ENCODE measurements at places on chromosomes 5 and 9.

DNA sequence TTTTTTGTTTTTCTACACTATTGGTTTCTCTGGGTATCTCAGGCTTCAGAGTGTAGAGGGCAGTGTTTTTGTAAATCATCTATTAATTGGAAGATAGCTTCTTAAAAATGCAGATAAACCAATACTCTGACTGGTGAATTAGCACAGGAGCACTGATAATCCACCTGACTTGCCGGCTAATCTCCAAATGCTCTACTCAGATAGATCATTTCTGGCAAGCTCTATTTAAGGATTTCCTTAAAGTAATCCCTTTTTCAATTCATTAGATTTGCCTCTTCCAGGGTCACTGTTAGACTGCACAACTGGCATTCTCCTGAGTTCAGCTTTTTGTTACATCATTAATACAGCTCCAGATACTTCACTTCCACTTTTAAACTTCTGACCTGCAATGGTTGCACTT is 1390.3 kb upstream of the NUDT12 start:
- DNase-seq, result no peak

DNA sequence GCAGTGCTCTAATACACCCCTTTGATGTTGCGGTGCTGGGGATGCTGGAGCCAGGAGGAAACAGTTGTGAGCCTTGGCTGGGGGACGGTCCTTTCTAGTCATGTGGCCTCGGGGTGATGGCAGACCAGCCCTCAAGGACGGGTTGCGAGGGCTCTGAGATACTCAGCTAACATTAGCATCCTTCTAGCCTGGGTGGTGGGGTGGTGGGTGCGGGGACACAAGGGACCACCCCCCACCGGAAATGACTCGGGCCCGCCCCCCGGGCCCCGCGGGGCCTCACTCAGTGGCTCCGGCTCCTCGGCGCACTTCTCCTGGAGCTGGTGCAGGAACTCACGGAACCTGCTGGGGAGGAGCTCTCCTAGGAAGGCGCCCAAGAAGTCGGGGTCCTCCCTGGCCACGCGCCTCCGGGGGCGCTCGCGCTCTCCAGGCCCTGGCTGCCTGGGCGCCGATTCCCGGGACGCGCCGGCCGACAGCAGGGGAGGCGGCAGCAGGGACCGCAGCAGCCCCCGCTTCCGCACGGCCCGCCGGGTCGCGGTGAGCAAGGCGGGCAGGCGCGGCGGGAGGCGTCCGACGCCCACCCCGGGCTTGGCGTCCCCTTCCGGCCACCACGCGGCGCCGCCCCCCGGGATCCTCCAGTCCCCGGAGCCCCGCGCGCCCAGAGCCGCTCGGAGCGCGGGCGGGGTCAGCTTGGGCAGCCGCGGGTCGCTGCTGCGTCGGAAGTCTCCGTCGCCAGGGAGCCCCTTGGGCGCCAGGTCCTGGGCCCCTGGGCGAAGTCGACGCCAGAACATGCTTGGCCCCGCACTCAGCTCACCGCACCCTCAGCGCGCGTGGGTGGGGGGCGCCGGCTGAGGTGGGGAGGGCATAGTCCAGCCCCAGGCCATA is 873 bp downstream of the C9orf50 start:
- DNase-seq, result no peak

DNA sequence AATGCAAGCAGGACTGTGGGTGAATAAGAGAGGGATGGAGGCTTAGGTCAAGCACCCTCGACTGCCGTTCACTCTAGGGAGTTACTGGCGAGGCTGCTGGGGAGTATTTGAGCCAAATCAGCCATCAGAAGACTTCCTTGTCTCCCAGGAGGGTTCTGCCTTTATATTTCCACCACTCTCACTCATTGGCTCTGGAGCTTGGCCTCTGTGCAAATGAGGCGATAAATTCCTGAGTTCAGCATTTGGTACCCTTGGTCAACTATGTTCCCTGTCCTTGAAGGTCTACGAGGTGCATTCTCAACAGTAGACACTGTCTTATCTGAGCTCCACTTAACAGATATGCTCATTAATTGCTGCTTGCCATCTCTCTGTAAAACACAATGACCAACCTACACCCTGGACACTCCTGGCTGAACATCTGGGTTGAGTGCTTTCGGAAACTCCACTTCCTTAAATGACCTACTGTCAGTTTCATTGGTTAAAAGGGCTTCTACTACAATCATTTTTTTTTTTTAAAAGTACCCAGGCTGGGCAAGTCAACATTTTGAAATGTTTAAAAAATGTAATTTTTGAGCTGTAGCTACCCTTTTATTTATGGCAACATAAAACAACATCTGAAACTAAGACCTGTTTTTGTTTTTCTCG is 153.2 kb downstream of the NTRK2 start:
- DNase-seq, result no peak

GRCh38 chr5:67290655-67291054 is 94.1 kb upstream of the CD180 start:
- no peak for DNase-seq

- DNase-seq, result no peak
Observed at GRCh38 chr9:33458444-33458843, 11.1 kb upstream of the AQP3 start.

Measured in NCI-H1105 (cell line).